ENCODE measurements at places on chromosomes 16 and 17. TPM values are rescaled to one million over a fixed set of nuclear protein-coding genes. Genes with fewer than 3 reads are reported as not detected.

CCDC154 gene
- 0.09 TPM for total RNA-seq

DNA sequence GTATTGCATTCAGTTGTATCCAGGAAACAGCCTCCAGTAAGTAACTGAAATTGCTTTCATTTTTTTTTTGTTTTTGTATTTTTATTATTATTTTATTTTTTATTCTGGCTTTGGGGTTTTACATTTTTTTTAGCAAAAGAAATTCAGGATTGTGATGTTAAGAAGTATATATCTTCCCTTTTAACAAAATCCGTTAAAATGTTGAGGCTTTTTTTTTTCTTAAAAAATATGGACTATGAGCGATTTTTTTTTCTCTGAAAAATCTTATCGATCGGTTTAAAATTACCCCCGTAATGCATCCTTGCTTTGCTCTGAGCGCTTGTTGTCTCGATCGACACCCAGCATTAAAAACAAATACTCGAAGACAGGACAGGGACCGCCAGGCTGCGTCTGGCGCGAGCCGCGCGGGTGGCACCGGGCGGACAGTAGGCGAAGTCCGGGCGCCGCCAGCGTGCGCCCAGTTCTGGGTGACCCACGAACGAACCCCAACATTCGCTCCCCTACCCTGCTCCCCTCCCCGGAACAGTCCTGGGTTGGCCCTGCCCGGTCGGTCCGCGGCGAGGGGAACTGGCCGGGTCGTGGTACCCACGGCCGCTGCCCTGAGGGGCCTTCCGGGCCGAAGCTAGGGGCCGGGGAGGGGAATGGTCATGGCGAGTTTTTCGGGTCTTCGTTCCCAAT is 482 bp downstream of the BAHCC1 start:
- DNase-seq, result peak; percentile 34

GP1BA gene
- not detected for total RNA-seq

HS3ST2 gene
- total RNA-seq, result 0.09 TPM

KCNH6 gene
- total RNA-seq, result 0.05 TPM

DNA sequence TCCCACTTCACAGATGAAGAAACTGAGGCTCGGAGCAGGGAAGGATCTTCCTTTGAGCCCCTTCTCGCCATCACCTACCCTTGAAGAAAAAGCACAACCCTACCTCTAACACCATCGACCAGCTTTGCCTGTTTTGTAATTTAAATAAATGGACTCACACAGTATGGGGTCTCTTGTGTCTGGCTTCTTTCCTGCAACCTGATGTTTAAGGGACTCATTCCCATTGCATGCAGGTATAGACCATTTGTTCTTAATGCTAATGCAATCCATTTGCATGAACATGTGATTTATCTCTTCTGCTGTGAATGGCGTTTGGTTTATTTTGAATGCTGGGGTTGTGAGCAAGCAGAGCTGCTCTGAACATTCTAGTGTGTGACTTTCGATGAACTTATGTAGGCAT is 150.8 kb upstream of the FOXF1 start:
- no peak for DNase-seq

BAIAP3 gene
- 1.4 TPM for total RNA-seq

- DNase-seq, result peak; percentile 61
Measured at GRCh38 chr17:2122641-2123302, 67.9 kb downstream of the HIC1 start.

DNA sequence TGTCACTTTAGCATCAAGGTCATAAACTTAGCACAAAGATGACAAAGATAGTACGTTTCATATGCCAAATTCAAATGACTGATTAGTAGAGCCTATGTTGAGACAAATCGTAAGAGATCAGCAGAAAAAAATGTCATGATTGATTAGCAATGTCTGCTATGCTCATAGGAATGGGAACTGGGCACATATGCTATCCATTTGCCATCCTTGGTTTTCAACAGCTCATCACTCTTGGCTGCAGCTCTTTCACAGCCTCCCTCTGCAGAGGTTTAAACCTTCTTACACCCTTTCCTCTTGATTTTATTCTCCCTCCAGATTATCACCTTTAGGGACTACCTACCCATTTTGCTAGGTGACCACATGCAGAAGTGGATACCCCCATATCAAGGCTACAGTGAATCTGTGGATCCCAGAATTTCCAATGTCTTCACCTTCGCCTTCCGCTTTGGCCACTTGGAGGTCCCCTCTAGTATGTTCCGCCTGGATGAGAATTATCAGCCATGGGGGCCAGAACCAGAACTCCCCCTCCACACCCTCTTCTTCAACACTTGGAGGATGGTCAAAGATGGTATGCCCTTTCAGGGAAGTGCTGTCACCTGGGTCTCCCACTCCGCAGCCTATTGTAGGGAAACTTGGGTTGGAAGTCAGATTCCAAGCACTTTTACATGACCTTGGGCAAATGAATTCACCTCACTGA is 16.2 kb downstream of the MPO start:
- no peak for DNase-seq

- DNase-seq, result peak; percentile 88
Measured at GRCh38 chr16:28213396-28213795, 1.6 kb upstream of the XPO6 start.

DNA sequence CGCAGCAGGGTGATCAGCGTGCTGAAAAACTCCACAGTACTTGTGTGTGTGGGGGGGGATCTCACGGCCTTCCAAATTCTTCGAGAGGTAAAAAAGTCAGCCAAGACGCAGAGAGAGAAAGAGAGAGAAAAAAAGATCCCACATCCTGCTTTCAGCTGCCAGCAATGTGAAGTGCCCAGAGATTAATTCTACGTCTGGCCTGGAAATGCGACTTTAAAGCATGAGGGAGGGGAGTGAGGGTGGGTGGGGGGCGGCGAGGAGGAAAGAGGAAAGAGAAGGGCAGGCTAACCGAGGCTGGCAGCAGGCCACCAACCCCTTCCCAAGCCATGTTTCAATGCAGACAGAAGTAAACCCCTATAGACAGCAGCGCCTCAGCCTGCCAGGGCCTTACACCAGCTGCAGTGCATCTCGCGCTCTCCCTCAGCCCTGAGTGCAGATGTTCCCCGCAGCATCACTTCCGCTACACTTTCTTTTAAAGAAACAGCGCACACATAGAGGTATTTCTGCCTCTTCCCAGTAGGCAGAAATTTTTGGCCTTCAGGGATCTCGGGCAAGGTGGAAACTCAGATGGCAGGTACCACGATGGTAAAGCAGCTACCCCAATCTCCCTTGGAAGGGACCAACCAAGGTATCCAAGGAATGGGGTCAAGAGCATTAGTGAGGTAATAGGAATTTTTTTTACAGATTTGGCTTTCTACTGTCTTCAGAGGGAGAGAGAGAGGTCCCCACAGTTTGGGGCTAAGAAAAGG is 87.8 kb downstream of the SMG6 start:
- DNase-seq, result peak; percentile 85

DNA sequence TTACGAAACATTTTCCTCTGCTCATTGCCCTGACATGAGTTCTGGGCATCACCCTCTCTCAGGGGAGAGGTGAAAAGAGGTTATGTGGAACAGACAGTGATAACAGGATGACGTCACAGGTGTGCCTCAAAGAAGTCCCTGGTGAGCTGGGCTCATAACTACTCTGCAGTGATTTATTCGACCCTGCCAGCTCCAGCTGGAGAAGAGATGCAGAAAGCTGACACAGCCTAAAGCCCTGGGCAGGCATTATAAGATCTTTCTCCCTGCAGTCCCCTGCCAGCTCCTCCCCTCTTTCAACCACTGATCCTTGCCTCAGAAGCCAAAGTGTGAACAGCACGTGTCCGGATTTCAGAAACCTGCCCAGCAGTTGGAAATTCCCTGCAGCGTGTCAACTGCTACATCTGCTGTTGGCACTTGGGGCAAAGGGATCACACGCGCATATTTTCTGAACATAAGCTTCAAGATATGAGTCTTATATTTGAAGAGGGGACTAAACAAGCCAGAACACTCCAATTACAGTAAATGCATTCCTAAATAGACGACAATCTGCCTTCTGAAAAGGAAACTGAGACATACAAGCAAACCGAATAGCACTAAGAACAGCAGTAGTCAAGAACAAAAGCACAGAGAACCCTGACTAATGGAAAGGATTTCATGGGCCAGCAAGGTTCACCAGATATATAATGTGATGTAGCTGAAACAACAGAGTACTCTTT is 80.5 kb downstream of the SMG6 start:
- peak; percentile 25 for DNase-seq

GRCh38 chr16:83420206-83420760 is 387.5 kb upstream of the HSBP1 start:
- peak; percentile 61 for DNase-seq

- DNase-seq, result no peak
Measured at GRCh38 chr17:37117373-37118142, 168.8 kb downstream of the AATF start.

DNA sequence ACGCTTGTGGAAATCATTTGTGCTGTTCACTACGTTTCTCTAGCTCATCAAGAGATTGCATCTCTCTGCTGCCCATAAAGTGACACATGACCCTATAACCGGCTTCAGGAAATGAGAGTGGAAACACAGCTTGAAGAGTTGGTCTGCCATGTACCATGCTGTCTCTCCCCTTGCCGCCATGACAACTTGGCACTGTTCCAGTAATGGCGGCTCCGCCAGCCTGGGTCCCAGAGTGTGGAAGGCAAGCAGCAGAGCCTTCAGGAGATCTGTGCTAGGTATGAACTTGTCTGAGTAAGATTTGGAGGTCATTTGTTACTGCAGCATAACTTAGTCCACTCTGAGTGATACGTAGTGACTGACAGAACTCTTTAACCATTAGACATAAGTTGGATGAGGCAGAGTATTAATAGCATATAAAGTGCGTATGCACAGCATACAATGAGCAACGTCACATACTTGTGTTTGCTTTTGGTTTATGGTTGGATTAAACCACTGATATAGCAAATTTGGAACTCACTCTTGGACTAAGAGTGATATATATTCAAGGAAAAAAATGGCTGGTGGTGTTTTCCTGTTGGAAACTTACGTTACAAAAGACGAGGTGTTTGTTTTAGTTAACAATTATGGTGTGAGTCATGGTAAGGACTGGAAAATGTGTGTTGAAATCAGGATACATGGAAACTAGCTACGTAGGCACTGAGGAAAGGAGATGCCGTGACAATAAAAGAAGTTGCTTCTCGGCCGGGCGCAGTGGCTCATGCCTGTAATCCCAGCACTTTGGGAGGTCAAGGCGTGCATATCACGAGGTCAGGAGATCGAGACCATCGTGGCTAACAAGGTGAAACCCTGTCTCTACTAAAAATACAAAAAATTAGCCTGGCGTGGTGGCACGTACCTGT is 24.4 kb upstream of the PMP22 start:
- DNase-seq, result peak; percentile 85

- DNase-seq, result no peak
Measured at GRCh38 chr17:74218436-74218835, 5.1 kb downstream of the TTYH2 start.

DNA sequence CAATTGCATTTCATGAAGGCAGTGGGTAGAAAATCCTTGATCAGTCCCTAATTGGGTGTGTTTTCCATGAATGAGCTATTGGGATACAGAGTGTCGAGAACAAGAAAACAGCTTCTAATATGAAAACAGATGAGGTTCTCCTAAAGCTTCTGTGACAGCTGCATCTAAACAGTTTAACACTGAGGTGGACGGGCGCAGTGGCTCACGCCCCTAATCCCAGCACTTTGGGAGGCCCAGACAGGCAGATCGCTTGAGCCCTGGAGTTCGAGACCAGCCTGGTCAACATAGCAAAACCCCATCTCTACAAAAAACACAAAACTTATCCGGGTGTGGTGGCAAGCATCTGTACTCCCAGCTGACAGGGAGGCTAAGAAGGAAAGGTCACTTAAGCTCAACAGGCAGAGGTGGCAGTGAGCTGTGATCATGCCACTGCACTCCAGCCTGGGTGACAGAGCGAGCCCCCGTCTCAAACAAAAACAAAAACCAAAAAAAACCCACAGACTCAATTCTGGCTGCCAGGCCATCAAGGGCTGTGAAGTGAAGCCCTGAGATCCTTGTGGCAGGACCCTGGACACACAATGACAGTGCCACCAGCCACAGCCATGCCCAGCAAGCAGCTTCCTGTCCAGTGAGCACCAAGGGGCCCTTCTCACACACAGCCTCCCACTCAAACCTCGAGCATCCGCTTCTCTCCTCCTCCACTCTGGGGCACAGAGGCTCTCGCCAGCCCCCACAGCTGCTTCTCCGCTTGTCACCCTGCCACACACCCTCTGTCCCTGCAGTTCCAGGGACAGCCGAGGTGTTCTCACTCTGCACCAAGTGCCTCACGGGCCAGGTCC is 44.0 kb downstream of the ANKRD11 start:
- DNase-seq, result no peak

GEMIN4 gene
- total RNA-seq, result 12.9 TPM

DNA sequence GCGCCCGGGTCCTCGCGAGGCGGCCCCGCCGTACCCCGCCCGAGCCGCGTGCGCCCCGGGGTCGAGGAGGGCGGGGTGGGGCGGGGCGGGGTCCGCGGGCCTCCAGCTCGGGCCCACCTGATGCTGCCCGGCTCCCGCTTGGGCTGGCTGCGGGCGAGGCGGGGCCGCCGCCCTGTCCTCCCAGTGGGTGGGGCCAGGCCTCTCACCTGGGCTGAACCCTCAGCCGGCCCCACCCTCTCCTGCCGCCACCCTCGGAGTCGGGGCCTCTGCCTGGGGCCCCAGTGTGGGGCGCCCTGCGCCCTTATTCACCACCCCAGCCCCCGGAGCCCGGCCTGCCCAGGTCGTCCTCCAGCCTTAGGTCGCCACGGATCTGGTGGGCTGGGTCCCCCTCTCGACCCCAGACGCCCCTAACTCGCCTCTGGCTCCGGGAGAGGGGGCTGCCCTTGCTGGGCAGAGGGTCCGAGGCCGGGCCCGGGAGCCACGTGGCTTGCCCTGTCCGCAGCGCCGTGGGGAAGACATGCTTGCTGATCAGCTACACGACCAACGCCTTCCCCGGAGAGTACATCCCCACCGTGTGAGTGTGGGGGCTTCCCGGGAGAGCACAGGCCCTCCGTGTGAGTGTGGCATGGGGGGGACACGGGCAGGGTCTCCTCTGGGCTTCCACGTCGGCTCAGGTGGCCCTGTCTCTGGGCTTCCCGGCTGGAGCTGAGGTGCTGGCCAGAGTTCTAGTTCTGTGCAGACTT is 578 bp downstream of the RAC3 start:
- DNase-seq, result no peak

DNA sequence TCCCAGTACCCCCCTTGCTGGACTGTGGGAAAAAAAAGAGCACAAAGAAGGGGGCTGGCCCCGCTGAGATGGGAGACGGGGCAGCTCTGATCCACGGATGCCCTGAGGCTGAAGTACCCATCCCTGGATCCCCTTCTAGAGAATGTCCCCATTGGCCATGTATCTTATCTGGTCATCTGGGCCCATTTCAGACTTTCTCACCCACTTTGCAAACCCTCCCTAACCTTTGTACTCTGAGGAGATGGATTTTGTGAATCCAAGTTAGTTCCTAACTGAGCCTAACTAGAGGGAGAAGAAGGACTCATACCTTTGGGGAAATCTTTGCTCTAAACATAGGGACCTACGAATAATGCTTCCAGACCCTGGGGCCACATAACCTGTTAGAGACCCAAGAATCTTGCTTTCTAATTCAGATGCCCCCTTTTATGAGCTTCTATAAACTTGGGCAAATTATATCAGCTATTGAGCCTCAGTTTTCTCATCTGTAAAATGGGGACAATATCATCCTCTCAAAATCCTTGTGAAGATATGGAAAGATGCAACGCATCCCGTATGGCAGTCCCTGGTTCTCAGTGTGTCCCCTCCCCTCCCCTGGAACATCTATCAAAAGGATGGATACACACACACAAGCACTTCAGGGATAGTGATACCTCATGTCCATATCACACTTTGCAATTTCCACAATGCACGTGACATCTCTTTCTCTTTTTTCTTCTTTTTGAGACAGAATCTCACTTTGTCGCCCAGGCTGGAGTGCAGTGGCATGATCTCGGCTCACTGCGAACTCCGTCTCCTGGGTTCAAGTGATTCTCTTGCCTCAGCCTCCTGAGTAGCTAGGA is 16.8 kb upstream of the FZD2 start:
- no peak for DNase-seq

MYCBPAP gene
- 0.42 TPM for total RNA-seq
